Fibroblast of the conjunctiva (primary cell): ENCODE measurements at places on chromosomes 13 and 19.
A peak's percentile ranks its signal among the peaks of the same experiment; 100 is the strongest.

GRCh38 chr19:2540646-2541454, 64.9 kb downstream of the GADD45B start:
- peak; percentile 85 for DNase-seq

DNA sequence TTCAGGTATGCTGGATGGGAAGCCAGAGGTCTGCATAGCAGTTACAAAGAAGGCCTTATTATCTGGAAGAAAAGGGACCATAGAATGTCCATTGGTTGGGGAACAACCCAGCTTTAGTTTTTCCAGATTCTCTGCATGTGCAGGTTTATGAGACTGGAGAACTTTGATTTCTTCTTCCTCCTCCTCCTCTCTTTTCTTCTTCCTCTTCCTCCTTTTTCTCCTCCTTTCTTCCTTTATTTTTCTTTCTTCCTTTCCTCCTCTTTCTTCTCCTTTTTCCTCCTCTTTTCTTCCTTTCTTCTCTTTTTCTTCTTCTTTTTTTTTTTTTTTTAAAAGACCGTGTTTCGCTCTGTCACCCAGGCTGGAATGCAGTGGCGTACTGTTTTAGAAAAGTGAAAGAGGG, 30.9 kb downstream of the EPN1 start:
- DNase-seq: no peak

DNA sequence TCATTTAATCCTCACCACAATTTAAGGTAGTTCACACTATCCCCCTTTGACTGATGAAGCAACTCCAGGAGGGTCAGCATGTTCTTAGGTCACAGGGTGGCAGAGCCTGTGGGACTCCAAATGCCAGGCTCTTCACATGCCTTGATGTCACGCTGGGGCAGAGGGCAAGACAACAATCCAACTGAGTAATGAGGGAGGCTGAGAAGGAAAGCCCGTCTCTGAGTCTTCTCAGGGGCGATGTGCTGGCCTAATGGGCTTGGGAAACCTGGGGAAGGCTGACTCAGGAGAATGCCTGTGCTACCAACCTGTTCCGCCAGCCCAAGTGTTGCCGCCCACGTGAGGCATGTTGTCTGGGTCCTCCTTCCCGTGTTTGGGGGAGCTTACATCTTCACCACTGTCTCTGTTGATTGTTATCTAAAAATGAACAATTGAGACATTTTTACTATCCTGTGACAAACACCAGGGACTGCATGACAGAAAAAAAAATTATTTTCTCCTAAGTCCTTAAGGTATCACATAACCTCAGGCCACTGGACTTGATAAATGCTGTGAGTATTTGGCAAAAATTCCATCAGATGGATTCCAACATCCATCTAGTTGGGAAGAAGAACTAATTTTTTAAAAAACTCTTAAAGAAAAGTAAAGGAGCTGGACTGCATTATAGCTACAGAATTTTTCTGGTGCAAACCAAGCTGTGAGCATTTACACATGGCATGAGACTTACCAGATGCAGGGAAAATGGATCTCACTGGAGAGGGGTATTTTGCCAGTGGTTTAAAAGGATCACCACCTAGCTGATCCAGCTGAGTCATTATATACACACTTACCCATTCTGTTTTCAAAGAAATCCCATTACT, 157.5 kb downstream of the RGCC start:
- DNase-seq: no peak

- no peak for DNase-seq
Observed at GRCh38 chr13:42992764-42993122, 702 bp upstream of the EPSTI1 start.

DNA sequence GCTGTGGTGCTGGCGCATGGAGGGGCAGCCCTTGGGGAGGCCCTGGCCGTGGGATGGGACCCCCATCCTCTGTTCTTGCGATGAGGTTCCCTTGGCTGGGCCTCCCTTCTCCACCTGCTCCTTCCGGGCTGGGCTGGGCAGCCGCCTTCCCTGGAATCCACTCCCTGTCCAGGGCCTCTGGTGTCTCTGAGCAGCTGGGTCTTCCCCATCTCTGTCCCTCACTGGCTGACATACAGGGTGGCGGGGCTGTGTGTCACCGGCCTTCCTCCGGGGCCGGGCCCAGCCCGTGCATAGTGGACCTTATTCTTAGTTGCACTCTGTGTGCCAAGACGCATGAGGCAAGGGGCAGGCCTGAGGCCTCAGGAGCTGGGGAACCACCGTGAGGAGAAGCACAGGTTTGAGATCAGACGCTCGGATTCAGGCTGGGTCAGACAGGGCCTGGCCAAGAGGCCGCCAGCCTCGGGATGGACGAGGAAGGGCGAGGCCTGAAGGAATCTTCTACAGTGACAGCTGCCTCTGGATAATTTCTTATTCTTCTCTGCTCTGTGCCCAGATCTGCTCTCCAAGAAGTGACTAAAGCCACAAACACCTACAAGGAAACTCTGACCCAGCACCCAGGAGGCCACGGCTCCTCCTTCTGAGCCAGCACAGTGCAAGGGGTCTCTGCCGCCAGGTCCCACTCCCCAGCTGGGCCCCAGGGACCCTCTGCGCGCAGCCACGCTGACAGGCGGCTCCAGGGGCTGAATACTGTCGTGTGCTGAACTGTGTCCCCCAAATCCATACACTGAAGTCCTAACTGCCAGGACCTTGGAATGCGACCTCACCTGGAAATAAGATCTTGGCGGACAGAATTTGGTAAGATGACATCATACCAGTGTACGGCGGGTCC, 11.0 kb downstream of the SGTA start:
- no peak for DNase-seq

GRCh38 chr19:33175156-33175782, 18.9 kb upstream of the LRP3 start:
- no peak for DNase-seq

DNA sequence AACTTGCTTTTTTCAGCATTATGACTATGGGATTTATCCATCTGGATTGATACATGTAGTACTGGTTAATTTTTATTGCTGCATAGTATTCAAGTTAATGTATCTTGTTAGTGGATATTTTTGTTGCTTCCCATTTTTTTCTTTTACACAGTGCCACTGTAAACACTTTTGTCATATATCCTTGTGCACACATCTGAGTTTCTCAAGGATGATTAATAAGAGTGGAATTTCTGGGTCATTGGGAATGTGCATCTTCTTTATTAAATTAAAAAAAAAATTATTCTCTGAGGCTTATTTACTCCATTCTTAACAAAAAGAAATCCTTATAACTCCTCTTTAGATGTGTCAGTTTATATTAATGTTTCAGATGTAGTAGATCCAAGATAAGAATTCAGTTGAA, 27.3 kb downstream of the B3GLCT start:
- DNase-seq: no peak

- no peak for DNase-seq
Observed at GRCh38 chr19:16378291-16378889, 53.8 kb downstream of the KLF2 start.

DNA sequence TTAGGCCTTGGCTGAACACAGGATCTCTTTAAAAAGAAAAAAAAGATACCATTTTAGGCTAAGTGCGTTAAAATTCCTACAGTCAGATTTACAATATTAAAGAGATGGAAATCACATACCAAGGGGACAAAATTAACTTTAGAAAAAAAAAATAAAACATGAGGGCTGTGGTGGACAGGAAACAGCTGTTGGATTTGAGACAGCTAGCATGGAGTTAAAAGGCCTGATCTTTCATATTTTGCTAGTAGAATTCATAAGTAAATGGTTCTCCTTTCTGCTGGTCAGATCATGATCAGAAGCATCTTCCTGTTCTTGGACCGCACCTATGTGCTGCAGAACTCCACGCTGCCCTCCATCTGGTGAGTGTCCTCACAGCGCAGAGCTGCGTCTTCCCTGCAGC, 19.7 kb downstream of the CUL4A start:
- no peak for DNase-seq

GRCh38 chr13:94666065-94666464, 46.3 kb downstream of the SOX21 start:
- DNase-seq: no peak

GRCh38 chr13:110737555-110737954, 24.1 kb downstream of the ING1 start:
- DNase-seq: no peak

DNA sequence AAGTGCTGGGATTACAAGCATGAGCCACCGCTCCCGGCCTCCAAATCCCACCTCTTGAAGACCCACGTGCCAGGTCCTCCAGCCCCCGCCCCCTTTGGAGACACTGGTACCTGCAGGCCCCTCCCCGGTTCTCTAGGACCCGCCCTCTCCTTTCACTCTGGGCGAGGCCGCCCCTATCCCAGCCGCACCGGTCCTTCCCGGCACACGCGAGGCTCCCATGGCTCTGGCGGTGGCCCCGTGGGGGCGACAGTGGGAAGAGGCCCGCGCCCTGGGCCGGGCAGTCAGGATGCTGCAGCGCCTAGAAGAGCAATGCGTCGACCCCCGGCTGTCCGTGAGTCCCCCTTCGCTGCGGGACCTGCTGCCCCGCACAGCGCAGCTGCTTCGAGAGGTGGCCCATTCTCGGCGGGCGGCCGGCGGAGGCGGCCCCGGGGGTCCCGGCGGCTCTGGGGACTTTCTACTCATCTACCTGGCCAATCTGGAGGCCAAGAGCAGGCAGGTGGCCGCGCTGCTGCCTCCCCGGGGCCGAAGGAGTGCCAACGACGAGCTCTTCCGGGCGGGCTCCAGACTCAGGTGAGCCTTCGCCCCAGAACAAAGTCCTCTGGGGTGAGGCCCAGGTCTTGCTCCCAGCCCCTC, at the start of gene CBLC:
Gene CBLC (plus strand): TSS at position 176 of the 633 bp plus-strand sequence. CDS start 42 bp downstream, at position 218.
- no peak for DNase-seq

- DNase-seq: no peak
Observed at GRCh38 chr13:97352815-97353214, 81.2 kb upstream of the RAP2A start.

DNA sequence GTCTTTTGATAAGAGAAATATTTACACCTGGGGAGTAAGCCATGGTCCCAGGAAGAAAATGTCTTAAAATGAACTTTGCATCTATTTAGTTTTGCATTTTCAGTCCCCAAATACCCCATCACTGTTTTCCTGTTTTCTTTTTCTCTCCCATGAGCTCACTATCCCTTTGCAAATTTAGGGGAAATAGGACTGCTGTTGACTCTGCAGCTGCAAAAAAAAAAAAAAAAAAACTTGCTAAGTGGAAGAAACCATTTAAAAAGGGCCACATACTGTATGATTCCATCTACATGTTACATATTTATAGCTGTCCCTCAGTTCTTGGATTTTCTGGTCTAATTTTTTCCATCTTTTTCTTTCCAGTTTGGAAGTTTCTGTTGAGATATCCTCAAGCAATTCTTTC, 98.2 kb upstream of the SERP2 start:
- DNase-seq: no peak

DNA sequence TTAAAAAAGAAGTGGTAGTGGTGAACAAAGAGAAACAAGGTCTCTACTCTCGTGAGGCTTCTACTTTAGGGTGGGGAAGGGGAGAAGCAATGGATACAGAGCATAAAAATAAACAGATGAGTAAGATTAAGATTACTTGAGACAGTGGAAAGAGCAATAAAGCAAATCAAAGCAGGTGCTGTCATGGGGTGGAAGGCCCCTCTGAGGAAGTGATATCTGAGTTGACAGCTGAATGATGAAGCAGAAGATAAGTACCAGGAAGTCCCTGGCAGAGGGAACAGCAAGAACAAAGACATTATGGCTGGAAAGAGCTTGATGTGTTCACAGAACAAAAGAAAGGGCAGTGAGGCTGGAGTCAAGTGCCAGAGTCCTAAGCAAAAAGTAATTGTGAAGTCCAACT, 221.8 kb downstream of the ENOX1 start:
- DNase-seq: no peak

DNA sequence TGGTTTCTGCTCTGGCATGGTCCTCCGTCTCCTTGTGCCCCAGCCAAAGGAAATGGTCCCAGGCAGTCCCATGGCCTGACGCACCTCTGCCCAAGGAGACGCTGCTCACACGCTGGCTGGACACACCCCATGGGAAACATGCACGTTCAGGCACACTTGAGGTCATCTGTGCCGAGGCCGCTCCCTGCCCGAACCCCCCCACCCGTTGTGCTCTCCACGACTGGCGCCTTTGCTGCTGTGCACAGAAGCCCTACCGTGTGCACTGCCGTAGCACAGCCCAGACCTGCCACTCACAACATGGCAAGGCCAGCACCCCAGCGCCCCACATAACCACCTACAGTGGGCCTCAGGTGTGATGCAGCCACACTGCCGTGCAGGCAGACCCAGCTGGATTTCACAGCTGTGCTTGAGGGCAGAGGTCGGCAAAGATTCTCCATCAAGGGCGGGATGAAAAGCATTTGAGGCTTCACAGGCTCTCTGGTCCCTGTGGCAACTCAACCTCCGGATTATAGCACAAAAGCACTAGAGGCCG, 65.7 kb downstream of the SPACA7 start:
- no peak for DNase-seq

DNA sequence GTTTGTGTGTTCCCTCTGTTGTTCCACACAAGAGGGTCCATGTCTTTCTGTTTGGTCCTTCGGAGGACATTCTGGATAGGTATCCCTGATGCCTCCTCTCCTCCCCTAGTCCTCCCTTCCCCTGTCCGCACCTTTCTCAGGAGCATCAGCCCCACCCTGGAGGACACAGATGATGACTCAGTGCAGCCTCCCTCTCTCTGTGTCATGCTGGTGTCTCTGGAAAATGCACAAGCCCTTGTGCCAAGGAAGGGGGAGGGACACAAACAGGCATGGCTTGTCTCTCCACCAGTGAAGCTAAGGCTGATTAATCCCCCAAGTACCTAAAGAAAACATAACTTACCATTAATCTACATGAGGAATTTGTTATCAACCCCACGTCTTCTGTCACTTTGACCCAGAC, 16.2 kb upstream of the TNFRSF19 start:
- DNase-seq: no peak

DNA sequence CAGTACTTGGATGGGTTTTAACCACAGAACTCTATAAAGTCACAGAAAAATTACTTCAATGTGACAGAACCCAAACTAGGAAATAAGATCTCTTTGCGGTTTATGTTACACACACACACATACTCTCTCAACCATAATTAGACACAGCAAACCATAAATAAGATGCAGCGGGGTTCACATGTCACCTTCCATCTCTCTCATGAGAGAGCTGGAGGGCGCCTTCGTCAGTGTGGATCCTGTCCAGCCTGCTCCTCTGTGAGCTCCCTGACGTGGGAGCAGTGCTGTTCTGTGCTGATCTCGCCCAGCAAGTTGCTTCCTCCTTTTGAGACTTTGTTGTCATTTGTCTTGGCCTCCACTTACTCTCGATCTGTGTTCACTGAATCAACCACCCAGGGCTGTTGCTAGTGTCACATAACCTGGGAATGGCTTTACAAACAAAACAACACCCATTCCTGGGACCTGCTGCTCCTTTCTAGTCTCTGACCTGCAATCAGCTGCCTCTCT, 204.9 kb upstream of the KL start:
- DNase-seq: no peak

DNA sequence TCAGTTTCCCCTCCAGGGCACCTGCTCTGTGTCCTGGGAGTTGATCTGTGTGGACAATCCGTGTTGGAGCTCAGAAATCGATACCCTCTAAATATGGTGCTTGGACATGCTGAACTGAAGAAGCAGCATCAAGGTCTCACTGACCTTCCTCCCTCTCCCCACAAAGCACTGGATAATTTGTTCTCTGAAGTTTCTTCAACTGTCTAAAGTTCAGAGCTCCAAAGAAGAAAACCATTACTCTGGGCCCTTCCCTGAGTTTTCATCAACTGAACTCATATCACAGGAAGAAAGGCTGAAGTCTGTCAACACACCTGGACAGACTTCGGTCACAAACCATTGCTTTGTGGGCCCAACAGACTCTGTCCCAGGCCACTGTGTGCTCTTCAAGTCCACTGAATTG, 132.1 kb downstream of the RGCC start:
- no peak for DNase-seq

GRCh38 chr19:45403781-45404556, 900 bp downstream of the PPP1R13L start:
- no peak for DNase-seq

- no peak for DNase-seq
Observed at GRCh38 chr19:16449330-16449961, 22.3 kb downstream of the EPS15L1 start.
